Hematopoietic multipotent progenitor cell treated with erythropoietin and hydrocortisone succinate and interleukin-3 and kit ligand, for 6 days (in vitro differentiated cells): ENCODE measurements at places on chromosomes 3 and 15.

GRCh38 chr3:32556332-32556731 lies 14.3 kb downstream of the DYNC1LI1 start:
- no peak for DNase-seq

- DNase-seq: no peak
These were observed 84.7 kb downstream of the ETV5 start for GRCh38 chr3:186024210-186024609.

DNA sequence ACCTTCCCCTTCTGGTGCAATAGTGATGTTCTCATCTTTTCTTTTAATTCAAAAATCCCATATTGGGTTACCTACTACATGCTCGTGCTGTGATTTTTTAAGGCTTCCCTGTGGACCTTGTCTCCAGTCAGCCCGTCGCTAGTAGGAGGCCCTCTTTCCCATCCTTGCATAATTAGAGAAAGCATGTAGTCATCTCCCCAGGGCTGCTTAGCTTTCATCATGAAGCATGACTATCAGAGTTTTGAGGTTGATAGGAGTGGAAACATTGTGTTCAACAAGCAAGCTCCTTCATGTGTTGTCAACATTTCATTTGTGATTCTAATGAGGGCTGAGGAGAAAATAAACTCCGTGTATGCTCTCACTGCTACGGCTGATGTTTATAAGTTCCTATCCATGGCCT lies 8.7 kb upstream of the LRTM1 start:
- DNase-seq: no peak

DNA sequence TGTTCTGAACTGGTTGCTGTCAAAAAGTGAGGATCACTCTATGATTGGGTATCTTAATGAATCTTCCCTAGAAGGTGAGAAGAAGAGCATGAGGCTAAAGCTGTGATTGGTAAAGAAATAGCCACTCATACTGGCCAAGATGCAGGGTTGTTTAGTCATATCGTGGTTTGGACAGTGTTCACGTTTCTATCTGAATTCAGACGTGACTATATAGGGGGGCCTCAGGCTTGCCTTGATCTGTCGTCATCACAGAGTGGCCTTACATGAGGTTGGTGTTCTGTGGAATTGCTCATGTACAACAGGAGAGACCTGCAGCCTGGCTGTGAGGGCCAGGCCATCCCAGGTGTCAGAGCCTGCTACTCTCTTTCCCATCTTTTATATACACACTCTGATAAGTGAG lies 12.4 kb downstream of the RTP2 start:
- no peak for DNase-seq

GRCh38 chr3:59056706-59057105 lies 6.9 kb upstream of the CFAP20DC start:
- no peak for DNase-seq

- peak; percentile 69 for DNase-seq
These were observed 4.4 kb downstream of the DALRD3 start for GRCh38 chr3:49013738-49014660.

DNA sequence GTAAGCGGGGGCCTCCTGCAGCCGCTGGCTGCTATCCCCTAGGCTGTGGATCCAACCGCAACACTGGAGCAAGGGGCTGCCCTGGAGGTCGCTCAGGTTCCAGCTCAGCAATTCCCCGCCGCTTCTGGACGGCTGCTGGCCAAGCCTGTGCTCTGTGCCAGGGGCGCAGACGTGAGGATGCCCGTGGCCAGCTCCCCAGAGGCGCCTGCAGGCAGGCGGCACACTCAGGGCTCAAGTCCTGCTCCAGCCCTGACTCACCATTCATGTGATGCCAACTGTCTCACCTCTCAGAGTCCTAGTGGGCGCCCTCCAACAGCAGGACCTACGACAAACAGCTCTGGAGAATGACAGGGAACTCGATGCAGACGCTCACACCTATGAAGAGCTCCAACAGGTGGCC lies 31.6 kb downstream of the KLHL25 start:
- no peak for DNase-seq
